ENCODE measurements at places on chromosomes 4 and X. TPM values are rescaled to one million over a fixed set of nuclear protein-coding genes. Genes with fewer than 3 reads are reported as not detected.

ARMCX2 gene
- 75.2 TPM for total RNA-seq

EXOSC9 gene
- 47.2 TPM for total RNA-seq

CC2D2A gene
- total RNA-seq = 22.4 TPM

TKTL2 gene
- not detected for total RNA-seq

EFHC2 gene
- total RNA-seq = not detected

MAMLD1 gene
- total RNA-seq = 5.7 TPM

Data from endothelial cell of umbilical vein (primary cell).